ENCODE measurements at places on chromosomes 1 and 21. TPM values are rescaled to one million over a fixed set of nuclear protein-coding genes. Genes with fewer than 3 reads are reported as not detected.

Gene OR6K3
- not detected for total RNA-seq

- DNase-seq, result no peak
Observed at GRCh38 chr1:180925471-180926051, 12.9 kb downstream of the KIAA1614 start.

DNA sequence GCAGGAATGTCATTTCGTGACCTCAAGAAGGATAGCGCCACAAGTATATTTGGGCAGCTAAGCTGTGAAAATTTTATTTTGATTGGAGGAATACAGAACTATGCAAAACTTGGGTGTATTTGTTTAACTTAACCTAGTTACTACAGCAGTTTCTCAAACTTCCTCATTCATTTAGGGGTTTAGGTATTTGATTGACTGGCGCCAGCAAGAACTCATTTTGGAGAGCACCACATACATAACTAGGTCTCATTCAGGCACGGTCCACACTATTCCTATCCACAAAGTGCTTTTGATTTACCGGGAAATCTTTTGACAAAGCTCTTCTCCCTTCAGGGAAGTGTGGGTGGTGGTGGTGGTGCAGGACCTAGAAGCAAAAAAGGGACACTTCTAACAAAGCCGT, 155.1 kb upstream of the NRIP1 start:
- DNase-seq, result no peak

- no peak for DNase-seq
Observed at GRCh38 chr1:42484382-42484781, 21.3 kb downstream of the CCDC30 start.

DNA sequence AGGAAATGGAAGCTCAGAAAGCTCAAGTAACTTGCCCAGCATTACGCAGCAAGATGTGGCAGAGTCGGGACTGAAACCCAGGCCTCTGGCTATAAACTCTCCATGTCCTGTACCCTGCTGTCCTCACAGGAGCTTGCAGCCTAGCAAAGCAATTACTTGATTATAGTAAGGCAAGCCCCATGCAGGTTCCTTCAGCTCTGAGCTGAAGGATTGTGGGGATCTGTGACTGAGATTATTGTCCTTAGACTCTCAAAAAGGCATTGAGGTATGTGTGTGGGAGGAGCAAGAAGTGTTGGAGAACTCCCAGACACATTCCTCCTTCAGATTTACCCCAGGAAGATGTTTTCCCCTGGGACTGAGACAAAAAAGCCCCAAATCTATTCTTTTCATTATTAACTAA, 124.0 kb upstream of the SPATA6 start:
- DNase-seq, result no peak
